ENCODE measurements at places on chromosomes 4 and X.
A peak's percentile ranks its signal among the peaks of the same experiment; 100 is the strongest.

DNA sequence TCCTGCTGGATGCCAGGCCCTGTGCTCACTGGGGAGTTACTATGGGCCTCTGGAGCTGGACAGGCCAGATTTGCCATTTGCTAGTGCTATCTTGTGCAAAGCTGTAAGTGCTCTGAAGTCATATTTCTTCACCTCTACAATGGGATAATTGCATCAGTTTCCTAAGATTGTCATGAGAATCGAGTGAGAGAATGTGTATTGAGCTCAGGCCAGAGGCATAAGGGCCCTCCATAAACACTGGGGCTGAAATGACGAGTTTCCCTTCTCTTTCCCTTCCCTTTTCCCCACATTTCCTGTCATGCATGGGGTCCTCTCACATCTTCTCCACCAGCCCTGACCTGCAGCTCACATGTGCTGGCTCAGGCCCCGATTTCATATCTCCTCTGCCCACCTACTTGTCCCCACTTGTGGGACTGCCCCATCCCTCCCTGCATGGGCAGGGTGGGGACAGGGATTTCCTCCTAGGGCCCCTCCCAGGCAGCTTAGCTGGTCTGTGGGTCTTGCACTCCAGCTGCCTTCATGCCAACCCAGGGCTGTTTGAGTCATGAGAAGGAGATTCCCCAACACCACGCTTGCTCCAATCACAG is 358.8 kb downstream of the MID1IP1 start:
- no peak for DNase-seq

GRCh38 chrX:85003655-85004244 is at the start of gene APOOL:
Gene APOOL (plus strand): TSS chrX:85003877. CDS start chrX:85003913, 36 bp downstream.
- DNase-seq: peak; percentile 84

- no peak for DNase-seq
Measured at GRCh38 chrX:69900491-69900890, 149.2 kb downstream of the AWAT2 start.

DNA sequence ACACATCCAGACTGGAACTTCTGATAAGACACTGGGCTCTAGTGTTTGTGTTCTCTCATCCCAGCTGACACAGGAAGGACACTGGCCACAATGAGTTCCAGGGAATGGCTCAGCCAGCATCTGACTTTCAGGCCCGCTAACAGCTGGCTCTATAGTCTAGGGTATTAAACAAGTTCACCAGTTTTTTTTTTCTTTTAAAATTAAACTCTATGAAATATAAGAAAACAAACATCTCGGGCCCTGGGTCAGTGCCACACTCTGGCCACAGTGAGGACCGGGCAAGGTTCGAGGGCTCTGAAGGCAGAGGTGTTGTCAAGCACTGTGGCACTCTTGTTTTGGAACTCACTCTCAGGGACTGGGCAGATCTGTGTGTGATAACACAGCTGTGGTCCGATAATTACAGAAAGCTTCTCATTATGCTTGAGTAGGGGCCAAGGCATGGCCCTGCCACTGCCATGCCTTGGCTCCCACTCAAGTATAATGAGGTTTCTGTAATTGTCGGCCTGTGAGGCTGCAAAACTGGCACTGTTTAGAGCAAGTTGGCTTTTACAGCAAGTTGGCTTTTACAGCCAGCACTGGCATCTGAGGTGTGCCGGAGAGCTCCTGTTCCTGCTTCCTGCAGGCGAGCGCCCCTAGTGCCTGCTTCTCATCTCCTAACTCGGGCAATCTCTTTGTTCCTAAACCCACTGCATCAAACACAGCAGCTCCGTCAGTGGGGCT is 62.8 kb downstream of the PPP1R2C start:
- no peak for DNase-seq

GRCh38 chrX:12480956-12481355 is 310.3 kb upstream of the PRPS2 start:
- DNase-seq: no peak

DNA sequence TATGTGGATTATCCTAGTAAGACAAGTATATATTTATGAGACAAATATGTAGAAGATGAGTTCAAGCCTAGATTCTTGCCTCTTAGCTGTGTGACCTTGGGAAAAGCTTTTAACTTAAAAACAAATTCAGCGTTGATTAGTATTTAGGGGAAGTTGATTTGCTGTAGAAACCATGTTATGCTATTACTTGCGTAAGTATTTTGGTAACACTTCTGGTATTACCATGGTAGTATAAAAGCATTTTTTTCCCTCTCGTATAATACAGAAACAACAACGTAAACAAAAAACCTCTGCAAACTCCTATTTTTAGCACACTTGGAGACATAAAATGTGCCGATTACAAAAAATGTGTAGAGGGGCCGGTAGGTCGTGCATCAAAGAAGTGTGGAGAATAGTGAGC is 33.2 kb downstream of the STAG2 start:
- DNase-seq: no peak

Measured in heart right ventricle (tissue), 16 donors.